ENCODE measurements at places on chromosomes 12 and 14. TPM values are rescaled to one million over a fixed set of nuclear protein-coding genes. Genes with fewer than 3 reads are reported as not detected.
A peak's percentile ranks its signal among the peaks of the same experiment; 100 is the strongest.

GNS gene
- polyA plus RNA-seq: 183 TPM

STXBP6 gene
- polyA plus RNA-seq: 8.8 TPM

KRT82 gene
- polyA plus RNA-seq: not detected

AICDA gene
- polyA plus RNA-seq: 0.79 TPM

KLHL33 gene
- polyA plus RNA-seq: 0.50 TPM

RFX4 gene
- polyA plus RNA-seq: not detected

CCDC60 gene
- polyA plus RNA-seq: not detected

TSPAN8 gene
- 44.3 TPM for polyA plus RNA-seq

JPH4 gene
- 8.5 TPM for polyA plus RNA-seq

DNA sequence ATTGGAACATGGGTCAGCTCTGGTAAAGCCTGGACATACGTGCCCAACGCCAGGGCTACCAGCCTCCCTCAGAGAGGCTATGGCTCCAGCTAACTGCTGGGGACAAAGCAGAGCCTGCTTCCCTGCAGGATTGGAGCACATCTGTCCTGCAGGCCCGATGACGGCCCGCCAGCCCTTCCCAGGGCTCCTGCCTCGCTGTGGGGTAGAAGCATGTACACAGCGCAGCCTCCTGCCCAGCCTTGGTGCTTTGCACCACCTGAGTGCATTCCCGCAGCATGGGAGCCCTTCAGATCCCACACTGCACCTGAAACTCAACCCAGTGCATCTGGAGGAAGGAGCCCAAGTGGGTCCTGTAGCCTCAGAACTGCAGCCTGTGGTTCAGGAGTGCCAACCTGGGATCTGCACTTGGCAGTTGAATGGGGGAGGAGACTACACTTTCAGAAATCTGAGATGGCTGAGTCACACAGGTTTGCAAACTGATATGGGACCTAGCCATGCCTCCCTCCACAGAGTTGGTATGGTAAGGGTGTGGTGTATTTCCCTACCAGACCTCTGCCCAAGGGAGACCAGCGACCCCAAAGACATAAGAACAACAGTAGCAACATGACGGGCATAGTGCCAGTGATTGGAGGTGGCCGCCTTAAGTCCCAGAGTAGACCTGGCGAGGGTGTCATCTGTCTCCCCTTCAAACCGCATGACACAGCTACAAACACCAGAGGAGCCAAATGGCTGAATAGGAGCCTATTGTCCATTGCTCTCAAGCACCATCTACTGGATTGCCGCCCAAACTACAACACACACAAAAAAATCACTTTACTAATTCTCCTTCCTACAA lies 273.9 kb upstream of the MIS18BP1 start:
- DNase-seq: peak; percentile 4

GRCh38 chr14:21024585-21025370 lies at the start of gene NDRG2:
NDRG2 (minus strand) TSS chr14:21025061; CDS start chr14:21023315, 1,746 bp downstream.
- DNase-seq: no peak

GRCh38 chr12:122081083-122081696 lies 2.6 kb downstream of the MLXIP start:
- DNase-seq: no peak

DNA sequence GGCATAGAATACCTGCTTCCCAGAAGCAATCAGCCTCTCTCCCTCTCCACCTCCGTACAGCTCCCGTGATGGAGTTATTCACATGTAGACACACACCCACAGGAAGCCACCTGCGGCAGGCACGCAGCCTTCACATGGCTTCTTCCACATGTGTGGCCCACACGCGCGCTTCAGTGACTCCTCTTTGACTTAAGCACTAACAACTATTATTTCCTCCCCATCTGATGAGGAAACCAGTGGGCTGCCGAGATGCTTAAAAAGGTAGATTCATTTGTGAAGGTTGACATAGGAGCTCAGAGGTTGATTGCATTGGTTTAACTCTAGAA lies 69.3 kb downstream of the PRMT8 start:
- DNase-seq: no peak

DNA sequence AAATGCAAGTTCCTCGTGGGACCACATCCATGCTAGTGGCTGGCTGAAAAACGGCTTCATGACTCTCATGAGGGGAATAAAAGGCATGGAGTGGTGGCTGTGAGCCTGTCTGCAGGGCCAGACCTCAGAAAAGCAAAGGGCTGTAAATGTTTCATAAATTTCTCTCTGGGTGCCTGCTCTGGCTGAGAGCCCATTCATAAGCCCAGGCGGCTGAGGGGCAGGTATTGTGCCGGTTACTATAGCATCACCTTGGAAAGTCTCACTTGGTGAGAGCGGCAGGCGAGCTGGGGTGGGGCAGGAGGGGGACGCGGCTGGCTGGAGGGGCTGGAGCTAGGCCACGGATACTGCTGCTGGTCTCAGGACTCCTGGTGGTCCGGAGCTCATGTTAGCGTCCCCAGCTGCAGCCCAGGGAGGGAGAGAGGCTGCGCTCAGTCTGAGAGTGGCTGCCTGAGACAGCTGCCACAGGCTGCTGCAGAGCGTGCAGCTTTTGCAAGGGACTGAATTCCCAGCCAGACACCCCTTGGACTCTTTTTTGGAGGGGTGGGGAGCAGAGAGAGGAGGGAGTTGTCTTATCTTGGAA lies at the start of gene SLC17A8:
SLC17A8 (plus strand) TSS at position 431 of the 580 bp plus-strand sequence. CDS start 318 bp downstream, outside the sequence.
- DNase-seq: no peak

DNA sequence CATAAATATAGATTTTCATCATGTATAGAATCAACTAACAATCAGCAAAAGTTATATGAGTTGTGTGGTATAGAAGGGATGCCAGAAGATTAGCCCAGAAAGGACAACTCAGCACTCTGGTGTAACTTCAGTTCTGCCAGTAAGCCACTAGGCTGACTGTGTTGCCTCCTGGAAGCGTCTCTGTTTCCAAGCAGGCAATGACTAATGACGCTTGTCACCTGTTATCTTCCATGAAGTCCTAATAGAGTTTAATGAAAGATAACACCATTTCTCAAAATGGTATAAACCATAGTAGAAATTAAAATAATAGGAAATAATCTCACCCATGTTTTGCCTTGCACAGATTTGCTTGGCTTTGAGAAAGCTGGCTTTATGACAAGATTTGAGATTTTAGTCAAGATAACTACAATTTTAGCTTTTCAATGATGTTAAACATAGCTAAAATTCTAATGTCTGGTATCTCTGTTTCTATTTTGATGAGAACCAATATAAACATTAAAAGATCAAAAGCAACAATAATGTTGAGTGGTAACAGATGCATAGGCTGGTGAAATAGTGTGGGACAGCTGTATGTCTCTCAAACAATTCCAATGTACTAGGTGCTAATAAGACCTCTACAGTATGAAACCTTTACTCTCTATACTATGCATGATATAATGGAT lies 9.0 kb upstream of the RNU6-7 start:
- DNase-seq: no peak

GRCh38 chr12:89239534-89239933 lies 112.8 kb downstream of the DUSP6 start:
- no peak for DNase-seq

GRCh38 chr14:70635971-70636595 lies 5.6 kb upstream of the TTC9 start:
- DNase-seq: no peak

- DNase-seq: no peak
Observed at GRCh38 chr12:1453810-1454209, 140.6 kb downstream of the FBXL14 start.

- no peak for DNase-seq
Observed at GRCh38 chr12:125110641-125111360, 45.6 kb downstream of the AACS start.

- DNase-seq: no peak
Observed at GRCh38 chr14:21884995-21885394, 211.4 kb upstream of the OR4E1 start.

DNA sequence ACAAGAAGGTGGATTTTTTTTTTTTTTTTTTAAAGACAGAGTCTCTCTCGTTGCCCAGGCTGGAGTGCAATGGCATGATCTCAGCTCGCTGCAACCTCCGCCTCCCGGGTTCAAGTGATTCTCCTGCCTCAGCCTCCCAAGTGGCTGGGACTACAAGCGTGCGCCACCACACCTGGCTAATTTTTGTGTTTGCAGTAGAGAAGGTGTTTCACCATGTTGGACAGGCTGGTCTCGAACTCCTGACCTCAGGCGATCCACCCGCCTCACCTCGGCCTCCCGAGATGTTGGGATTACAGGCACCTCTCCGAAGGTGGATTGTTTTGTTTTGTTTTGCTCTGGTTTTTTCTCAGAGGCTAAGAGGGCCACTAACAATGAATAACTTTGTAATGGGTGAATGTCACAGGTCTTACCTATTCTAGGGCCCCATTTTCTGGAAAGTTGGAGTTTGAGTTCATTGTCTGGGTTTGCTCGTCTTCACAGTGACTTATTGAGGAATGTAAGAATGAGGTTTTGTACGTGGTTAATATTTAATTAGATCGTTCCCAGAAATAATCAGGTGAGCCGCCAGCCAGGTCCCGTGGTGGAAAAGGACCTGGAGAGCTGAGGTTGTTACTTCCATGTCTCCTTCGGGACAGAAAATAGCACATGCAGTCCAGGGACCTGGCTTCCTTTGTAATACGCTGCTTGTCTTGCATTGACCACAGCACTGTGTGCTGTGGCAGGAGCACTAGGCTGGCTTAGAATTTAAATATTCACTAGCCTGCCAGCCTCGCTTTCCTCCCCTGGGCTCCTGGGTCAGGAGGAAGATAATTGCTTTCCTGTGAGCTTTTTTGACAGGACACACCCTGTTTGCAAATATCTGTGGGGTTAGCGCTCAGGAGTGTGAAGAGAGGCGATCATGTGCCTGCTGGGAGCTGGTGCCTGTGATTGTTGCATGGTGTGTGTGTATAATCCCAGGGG lies 2.3 kb downstream of the HIP1R start:
- no peak for DNase-seq

GRCh38 chr14:96053600-96054381 lies 14.6 kb downstream of the C14orf132 start:
- DNase-seq: no peak

GRCh38 chr12:90299121-90299520 lies 590.5 kb upstream of the ATP2B1 start:
- DNase-seq: no peak

DNA sequence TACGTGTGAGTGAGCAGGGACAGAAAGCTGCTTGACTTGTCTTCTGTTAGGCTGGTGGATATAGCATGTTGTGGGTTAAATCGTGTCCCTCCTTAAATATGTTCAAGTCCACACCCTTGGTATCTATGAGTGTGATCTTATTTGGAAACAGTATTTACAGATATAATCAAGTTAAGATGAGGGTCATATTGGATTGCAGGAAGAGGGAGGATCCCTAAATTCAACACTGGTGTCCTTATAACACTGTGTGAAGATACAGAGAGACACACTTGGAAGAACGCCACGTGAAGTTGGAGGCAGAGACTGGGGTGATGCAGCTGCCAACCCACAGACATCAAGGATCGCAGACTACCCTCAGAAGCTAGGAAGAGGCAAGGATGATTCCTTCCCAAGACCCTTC lies 275.2 kb upstream of the SSTR1 start:
- DNase-seq: no peak

- no peak for DNase-seq
Observed at GRCh38 chr14:89308232-89308959, 108.6 kb downstream of the FOXN3 start.

DNA sequence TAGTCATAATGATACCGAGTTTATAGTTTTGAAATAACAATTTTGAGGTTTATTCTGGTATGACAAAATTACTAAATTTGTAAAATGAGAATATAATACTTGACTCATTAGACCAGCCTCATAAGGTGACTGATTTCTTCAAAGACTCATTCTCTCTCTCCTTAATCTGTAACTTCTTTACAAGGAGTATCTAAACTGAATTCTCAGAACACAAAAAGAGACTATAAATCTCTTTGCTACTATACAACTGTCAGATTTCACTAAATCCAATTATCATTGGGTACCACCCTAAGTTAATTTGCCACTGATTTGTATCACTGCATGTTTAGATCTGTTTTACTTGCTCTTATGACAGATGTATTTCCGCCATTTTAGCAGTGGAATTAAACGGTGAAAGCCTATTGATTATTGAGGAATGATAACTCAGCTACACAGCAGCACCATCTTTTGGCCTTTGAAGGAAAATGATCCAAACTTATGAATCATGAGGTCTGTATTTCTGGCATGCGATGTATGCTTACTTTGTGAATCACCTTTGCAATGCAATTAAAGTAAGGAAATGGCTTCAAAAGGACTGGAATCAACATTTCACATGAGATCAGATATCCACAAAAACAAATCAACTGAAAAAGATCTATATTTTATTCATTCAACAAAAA lies 161.2 kb downstream of the RERGL start:
- DNase-seq: no peak

DNA sequence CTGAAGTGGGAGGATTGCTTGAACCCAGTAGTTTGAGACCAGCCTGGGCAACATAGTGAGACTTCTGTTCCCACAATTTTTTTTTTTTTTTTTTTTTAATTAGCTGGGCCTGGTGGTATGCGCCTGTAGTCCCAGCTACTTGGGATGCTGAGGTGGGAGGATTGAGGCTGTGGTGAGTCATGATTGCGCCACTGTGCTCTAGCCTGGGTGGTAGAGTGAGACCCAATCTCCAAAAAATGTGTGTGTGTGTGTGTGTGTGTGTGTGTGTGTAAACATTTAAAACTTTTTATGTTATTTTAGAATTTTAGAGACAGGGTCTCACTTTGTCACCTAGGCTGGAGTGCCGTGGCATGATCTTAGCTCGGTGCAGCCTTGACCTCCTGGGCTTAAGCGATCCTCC lies 6.8 kb downstream of the PPP1R36 start:
- no peak for DNase-seq

DNA sequence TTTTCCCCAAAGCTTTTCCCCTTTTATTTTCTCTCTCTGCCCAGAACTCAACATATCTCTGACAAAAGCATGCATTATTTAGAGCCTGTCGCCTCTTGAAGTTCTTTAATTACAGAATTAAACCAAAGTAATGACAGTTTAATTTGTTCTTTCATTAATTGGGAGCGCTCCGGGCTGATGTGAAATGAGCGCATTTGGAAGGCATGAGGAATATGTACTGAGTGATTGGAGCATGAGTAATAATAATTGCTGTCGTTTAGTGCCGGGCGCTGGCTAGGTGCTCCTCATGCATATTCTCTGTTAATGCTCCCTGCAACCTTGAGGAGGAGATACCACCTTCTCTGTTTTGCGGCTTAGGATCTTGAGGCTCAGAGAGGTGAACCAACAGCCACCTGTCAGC lies 120.5 kb downstream of the SLC25A47 start:
- no peak for DNase-seq

Measured in right renal cortex interstitium (tissue), 3 donors.